ENCODE measurements at places on chromosomes 4 and X. TPM values are rescaled to one million over a fixed set of nuclear protein-coding genes. Genes with fewer than 3 reads are reported as not detected.

The CT45A2 gene
- total RNA-seq = not detected

The TMEM187 gene
- total RNA-seq = 7.1 TPM

The PGK1 gene
- 407 TPM for total RNA-seq

- no peak for DNase-seq
Observed at GRCh38 chr4:90160044-90160443, 32.9 kb downstream of the CCSER1 start.

DNA sequence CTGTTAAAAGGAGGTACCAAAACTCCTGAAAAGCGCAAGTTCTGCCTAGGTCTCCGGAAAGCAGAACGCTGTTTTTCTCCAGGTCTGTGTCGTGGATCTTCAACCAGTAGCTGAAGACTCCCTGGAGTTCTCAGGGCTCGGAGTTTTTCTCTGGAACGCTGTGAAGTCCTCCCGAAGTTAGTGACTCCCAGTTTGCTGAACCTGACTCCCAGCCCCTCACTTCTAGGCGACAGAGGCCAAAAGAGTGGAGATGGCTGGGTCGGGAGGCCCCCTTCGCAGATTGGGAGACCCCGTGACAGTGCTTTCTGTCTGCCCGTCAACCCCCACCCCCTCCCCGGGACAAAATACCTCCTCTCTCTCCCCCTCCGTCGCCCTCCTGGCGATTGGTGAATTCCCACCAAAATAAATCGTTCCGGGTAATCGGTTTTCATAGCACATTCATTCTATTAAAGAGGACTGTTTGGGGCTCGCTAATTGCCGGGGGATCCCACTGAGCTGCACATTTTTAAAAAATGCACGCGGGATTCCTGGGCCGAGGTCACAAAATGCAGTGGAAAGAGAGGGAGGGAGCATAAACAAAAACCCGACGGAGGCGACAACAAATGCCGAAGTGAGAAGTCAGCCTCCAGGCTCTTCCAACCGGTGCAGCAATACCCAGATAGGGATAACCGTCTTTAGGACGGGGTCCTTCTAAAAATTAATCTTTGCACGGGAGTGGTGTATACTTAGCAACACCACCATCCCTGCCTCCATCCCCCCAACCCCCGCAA, 4.0 kb upstream of the MSX1 start:
- DNase-seq = peak; percentile 3

The CD38 gene
- 2.5 TPM for total RNA-seq

DNA sequence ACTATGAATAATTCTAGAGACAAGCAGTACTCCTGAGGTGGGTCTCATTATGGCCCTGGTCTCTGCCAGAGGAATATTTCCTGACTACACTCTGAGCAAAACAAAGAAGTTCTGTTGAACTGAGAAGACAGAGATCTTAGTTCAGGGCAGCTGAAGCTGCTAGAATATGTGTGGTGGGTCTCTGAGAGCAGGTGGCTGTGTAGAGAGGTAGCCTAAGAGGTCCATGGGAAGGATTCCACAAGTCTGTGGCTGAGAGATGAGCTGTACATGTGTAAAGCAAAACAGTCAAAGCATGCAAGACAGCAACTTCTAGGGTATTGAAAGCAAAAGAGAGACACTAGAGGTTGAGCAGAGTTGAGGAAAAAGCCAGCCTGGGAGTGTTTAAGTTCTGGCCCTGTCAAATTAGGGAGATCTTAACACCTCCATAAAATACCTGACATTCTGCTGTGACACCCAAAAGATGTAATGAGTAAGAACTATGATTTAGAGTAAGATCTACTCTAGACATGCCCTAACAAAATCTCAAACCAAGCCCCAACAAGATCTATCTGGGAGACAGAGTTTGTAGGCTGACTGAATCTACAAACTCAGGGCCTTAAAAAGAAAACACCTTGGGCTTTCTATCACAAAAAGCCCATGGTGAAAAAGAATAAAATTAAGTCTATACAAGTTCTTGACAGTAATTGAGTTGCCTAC, 274.4 kb downstream of the BANK1 start:
- DNase-seq = no peak

DNA sequence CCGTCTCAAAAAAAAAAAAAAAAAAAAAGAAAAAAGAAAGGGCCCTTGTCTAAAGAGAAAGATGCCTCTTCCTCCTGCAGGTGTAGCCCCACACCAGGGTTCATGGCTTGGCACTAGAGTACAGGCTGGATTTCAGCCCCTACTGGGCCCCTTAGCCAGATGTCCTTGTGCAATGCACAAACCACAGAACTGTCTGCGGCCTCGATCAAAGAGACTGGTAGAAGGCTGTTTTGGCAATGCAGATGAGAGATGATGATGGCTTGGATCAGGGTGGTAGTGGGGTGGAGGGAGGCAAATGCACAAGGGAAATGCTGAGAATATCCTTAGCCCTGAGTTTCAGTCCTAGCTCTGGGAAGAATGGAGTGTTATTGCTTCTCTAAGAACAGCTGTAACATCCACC, 26.5 kb upstream of the TSR2 start:
- no peak for DNase-seq

- no peak for DNase-seq
Observed at GRCh38 chr4:4831825-4832224, 27.6 kb upstream of the MSX1 start.

DNA sequence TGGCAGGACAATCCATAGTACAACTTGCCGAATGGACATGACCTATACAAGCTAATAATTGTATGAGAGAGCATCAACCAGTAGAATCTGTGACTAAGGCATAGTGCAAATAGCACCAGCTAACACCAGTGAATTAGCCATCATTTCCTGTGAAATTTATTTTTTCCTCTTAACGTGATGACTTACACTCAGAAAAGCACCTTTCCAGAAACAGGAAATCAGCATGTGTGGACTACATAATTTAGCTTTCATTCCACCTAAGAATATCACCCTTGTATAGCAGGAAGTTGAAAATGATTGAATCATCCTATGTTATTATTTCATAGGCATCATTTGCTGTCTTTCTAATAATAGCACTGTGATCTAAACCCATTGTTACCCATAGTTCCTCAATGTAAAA, 1393.4 kb upstream of the PCDH7 start:
- DNase-seq = no peak

The FGF2 gene
- 4.9 TPM for total RNA-seq

- DNase-seq = no peak
Observed at GRCh38 chrX:94942603-94943002, 1268.6 kb downstream of the FAM133A start.

DNA sequence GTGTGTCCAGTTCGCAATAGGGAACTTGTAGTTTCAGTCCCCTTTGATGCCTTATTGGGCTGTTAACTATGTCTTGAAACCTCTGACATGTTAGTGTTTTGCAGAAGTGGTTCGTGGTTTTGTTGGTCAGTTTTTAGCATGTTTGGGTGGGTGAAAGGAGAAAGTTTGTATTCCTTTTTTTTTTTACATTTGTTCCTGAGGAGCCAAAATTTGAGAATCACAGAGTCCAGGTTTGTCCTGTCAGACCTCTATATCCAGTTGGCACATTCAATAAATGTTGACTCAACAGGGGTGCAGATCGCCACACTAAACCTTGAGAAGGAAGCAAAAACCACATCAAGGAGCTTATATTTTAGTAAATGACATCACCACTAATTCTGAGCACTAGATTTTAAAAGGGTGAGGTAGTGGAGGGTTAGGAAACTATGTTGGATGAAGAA, 26.2 kb downstream of the DLG3 start:
- no peak for DNase-seq

The FGFBP1 gene
- total RNA-seq = not detected

The FGF16 gene
- not detected for total RNA-seq

DNA sequence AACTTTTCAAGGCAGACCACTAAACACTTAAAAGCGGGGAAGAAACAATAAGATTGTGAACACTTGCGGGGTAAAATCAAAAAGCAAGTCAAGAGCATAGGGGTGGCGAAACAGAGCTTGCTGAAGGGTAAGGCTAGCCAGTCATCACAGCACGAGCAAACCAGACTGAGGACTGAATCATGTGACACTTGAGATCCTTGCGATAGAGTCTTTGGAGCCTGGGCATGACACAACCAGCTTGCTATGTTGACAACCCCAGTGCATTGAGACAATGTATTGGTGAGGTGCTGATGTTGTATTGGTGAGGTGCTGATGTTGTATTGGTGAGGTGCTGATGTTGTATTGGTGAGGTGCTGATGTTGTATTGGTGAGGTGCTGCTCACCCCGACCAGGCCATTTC, 72.3 kb downstream of the SLIT2 start:
- no peak for DNase-seq

The SSX3 gene
- total RNA-seq = not detected

- peak; percentile 62 for DNase-seq
Observed at GRCh38 chr4:88008122-88008742, 797 bp downstream of the PKD2 start.

The TLR7 gene
- total RNA-seq = 0.62 TPM

GRCh38 chr4:48175806-48176205, 41.8 kb upstream of the TXK start:
- DNase-seq = no peak

DNA sequence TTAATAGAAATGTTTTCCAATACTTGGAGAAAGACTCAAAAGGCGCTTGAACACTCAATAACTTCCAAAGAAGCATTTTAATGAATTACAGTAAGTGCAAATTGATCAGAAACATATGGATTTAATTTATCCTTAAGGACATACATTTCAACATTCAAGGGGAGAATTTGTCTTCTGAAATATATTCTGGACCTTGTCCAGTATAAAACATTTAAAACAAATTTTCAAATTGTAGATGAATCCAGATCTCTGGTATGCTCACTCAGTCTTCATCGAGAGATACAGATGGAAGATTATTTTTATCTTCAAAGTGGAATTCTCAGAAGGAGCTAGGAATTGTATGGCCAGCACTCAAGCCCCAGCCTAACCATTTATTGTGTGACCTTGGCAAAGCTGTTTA, 310.4 kb downstream of the ZNF674 start:
- no peak for DNase-seq

GRCh38 chr4:52126966-52127365, 75.9 kb downstream of the SPATA18 start:
- DNase-seq = no peak

- peak; percentile 13 for DNase-seq
Observed at GRCh38 chr4:2275546-2276251, 13.8 kb upstream of the MXD4 start.

The MSMO1 gene
- 6.2 TPM for total RNA-seq

GRCh38 chrX:141638550-141638949, 49.0 kb downstream of the SPANXA2 start:
- no peak for DNase-seq

DNA sequence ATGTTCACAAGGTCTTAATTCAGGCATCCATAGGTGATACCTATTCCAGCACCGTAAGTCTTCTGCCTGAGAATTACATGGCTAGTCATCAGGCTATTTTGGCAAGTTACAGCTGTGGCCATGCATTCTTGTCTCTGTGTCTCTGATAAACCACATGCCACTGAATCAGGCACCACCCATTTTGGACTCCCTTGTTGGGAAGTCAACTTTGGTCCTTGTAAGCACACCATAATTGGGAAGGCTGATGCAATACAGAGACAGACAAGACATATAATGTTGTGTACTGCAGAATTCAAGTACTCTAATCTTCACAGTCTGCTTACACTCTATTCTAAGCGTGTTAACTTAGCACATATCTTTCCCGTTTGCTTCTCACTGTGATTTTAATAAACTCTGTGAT, 483.7 kb upstream of the FTHL17 start:
- DNase-seq = no peak

The PHOX2B gene
- not detected for total RNA-seq

DNA sequence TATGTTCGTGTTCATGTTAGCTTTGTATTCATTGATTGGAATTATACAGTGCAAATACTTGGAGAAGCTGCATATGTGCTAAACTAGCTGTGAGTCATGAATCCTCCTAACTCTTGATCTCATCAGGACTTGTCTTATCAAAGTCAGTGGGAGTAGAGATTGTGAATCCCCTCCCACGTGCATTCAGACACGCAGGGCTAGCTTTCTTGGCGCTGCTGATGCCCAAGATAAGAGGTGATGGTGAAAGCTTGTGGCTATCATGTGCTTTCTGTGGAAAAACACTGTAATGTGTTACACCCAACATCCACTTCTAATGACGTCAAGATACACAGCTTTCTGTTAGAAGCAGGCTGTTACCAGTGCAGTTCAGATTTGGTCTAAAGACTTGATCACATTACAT, 348.7 kb upstream of the HAND2 start:
- peak; percentile 44 for DNase-seq

GRCh38 chr4:145525291-145525740, 43.7 kb downstream of the SMAD1 start:
- no peak for DNase-seq

GRCh38 chr4:10346023-10346422, 111.2 kb downstream of the ZNF518B start:
- no peak for DNase-seq

DNA sequence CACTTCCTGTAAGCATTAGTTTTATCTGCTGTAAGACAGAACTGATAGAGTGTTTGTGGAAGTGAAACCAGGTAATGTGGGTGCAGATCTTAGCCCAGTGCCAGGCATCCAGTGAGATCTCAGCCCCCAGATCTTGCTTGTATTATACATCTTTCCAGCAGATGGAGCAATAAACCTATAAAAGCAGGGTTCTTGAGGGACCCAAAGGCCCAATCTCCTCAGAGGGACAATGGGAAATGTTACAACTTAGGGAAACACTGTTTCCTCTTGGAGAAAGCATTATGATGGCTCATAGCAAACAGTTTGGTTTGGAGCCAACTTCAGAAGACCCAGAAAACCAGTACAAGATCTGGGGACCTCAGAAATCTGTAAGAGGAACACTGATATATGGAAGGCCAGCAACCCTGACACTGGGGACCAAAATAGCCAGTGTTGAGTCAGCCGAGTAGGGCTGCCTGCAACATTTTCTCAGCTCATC, 206.3 kb downstream of the SLC7A11 start:
- DNase-seq = no peak

The AKAP4 gene
- not detected for total RNA-seq

- no peak for DNase-seq
Observed at GRCh38 chr4:42845586-42845985, 46.9 kb upstream of the GRXCR1 start.

The PLCXD1 gene
- 5.1 TPM for total RNA-seq

The FAT1 gene
- total RNA-seq = 48.0 TPM

DNA sequence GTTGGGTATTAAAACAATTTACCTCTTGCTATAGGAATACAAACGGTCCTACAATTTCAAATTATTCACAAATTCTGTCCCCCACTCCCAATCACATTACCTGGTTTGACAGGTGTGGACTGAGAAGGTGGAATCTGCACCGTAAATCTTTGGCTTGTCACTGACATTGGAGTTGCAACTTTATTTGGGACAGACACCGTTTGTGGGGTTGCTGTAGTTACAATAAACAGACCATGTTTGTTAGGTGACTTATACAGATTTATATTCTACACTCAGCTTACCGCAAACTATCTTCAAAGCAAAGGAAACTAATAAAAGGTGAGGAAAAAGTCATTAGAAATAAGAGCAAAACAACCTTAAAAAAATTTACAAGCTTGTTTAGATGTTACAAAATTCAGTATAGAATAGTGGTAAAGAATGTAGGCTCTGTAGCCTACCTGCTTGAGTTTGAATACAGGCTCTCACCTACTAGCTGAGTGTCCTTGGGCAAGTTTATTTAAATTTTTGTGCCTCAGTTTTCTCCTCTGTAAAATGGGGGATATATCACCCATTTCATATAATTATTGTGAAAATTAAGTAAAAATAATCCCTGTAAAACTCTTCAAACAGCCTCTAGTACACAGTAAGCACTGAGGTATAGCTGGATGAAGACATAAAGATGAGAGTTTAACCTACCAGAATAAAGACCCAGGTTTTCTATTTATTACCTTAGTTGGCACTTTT, 6.1 kb downstream of the TAF9B start:
- no peak for DNase-seq

- DNase-seq = no peak
Observed at GRCh38 chr4:62640296-62640695, 1440.2 kb downstream of the ADGRL3 start.

The RRH gene
- not detected for total RNA-seq

The PPP1R2C gene
- total RNA-seq = not detected

Data from Right ventricle myocardium superior (tissue), 1 donor.